ENCODE measurements at places on chromosomes 1 and 21.

GRCh38 chr1:22841860-22842281 lies 130.8 kb downstream of the LACTBL1 start:
- peak; percentile 77 for DNase-seq

DNA sequence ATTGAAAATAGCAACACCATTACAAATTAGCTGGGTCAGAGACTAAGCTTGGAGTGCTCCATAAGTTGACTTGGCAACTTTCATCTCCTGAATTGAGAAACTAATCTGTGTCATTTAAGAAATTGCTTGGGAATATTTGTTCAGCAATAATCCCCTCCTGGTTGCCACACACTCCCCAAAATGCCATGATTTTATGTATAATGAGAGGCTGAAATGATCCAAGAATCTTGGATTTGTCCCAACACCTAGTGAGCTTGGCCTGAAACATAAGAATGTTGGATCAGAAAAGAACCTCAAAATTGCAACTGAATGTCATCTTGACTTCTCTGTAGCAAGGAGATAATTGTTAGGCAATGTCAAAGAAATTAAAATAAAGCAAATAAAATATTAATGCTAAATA lies 805.9 kb upstream of the ADAMTS5 start:
- no peak for DNase-seq

- no peak for DNase-seq
Observed at GRCh38 chr21:38921511-38922251, 116.0 kb downstream of the ETS2 start.

- DNase-seq: no peak
Observed at GRCh38 chr1:5903031-5903430, 89.2 kb downstream of the NPHP4 start.

- DNase-seq: no peak
Observed at GRCh38 chr1:3320246-3321152, 134.0 kb upstream of the ARHGEF16 start.

Measured in anterior cingulate cortex (tissue), 58 donors.